IPS DF 6.9 (cell line): ENCODE measurements at places on chromosomes 2 and 18.

GRCh38 chr2:238176613-238177012 is 17.8 kb downstream of the ERFE start:
- DNase-seq = no peak

DNA sequence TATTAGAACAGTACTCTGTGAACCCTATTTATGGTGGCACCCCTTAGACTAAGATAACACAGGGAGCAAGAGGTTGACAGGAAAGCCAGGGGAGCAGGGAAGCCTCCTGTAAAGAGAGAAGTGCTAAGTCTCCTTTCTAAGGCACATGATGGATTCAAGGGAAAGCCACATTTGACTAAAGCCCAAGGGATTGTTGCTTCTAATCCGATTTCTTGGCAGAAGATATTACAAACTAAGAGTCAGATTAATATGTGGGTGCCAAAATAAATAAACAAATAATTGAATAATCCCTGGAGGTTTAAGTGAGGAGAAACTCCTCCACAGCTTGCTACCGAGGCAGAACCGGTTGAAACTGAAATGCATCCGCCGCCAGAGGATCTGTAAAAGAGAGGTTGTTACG is 333.2 kb downstream of the SOX11 start:
- no peak for DNase-seq

DNA sequence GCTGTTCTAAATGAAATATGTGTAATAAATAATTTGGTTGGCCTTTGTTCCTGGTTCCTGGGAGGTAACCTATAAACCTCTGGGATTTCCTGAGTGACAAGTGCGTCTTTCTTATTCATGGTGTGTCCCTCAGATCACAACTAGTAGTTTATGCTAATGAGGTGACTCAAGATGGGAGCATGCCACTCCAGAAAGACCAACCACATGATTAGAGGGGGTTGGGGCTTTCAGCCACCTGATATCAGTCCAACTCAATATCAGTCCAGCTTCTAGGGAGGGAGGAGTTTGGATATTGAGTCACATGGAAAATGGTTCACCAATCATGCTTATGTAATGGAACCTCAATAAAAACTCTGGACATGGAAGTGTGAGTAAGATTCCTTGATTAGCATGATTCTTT is 96.6 kb downstream of the QPCT start:
- no peak for DNase-seq

DNA sequence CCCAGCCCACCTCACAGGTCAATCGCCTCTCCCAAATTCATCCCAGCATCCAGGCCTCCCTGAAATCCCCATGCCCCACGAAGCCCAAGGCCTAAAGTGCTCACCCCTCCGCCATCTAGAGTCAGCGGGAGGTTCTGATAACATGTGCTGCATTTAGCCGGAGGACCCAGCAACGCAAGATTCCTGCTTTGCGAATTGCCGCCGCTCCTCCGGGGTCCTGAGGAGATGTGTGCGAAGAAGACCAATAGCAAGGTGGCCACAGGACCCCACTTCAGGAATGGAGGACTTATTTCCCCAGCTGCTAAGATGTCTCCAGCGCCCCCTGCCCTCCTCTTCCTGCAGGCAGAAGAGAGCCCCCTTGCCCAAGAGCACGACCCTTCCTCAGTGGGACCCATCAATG is 120.8 kb upstream of the GLI2 start:
- DNase-seq = no peak

DNA sequence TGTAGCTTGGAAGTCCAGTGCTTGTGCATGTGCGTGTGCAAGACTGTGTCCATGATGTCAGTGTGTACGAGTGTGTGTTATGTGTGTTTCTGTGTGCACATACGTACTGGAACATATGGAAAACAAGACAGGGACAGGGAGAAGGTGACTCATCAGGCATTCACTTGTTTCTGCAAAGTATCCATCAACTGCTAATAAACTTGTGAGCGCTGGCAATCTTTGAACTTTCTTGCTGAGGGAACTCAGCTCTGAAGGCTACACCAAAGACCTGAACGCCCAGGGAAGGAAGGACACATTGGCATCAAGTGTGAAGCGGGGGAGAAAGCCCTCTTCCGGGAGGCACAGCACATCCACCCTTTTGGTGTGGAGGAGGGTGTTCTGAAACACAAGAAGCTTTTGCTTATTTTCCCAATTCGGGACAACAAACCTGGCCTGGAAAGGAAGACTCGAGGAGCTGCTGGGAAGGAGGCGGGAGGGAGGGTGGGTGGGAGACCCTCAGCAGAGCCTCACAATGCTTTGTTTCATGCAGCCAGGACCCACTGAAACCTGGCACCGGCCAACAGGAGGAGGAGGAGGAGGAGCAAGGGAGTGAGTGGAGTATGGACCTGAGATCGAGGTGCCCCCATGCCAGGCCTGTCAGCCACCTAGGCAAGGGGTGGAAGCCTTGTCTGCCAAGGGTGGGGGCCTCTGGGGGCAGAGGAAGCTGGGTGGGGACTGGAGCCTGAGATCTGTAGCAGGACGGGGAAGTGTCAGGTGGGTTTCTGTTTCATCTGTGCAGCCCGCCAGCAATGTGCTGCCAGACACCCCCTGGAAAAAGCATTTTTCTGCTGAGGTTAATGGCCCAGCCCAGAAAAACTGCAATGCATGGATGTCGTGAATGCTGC is 26.8 kb downstream of the SMAD7 start:
- DNase-seq = no peak

DNA sequence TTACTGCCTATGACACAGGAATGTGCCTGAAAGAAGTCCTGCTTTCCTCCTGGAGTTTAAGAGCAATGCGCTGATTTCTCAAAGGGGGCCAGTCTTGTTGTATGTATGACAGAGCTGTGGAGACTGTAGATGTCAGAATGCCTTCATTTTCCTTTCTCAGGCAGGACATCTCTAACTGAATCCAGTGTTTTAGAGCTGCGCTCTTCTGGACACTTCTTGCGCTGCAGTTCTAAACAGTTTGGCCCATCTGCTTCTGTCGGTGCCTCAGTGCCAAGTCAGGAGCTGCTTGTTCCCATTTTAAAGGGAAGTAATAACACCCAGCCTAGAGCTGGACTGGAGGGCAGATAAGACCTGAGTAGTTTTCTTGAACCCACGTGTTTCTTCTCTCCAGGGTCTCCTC is 91.4 kb downstream of the ESCO1 start:
- DNase-seq = no peak

- no peak for DNase-seq
These were observed 116.5 kb upstream of the SPATS2L start for GRCh38 chr2:200189964-200190363.

DNA sequence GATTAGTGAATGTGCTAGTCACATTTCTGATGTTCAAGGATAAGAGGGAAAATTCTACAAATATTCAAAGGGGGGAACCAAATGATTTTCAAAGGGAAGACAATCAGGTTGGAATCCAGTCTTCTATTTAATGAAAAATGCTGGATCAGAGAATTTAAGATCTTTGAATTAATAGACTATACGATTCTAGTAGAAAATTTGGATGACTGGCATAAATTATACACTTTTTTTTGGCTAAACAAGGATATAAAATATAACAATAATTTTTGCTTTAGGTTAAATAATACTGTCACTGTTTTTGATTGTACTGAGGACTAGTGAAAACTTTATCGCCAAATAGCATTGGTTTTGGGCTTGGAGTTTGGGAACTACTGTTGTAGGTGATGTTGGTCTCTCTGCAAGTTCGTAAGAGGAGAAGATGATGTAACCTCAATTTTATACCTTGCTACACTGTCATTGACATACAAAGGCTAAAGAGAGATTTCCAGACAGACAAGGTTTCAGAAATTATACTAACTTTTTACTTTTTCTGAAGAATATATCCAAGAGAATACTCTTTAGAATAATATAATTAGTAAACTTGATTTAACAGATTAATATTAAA is 51.3 kb downstream of the NCOA1 start:
- DNase-seq = no peak

DNA sequence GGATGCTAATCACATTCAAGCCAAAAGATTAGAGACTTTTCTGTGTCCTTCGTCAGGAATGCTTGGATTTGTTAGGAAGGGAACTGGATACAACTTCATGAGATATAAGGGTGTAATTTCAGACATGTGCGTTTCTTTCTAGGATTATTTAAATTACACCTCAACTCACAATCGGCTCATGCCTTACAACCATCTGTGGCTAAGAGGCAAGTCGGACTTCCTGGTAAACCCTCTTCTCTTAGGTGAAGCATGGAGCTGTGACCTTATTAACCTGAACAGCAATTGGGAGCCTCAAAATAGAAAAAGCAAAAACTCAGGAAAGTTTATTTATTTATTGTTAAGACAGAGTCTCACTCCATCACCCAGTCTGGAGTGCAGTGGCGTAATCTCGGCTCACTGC is 61.8 kb downstream of the SEMA4F start:
- no peak for DNase-seq

DNA sequence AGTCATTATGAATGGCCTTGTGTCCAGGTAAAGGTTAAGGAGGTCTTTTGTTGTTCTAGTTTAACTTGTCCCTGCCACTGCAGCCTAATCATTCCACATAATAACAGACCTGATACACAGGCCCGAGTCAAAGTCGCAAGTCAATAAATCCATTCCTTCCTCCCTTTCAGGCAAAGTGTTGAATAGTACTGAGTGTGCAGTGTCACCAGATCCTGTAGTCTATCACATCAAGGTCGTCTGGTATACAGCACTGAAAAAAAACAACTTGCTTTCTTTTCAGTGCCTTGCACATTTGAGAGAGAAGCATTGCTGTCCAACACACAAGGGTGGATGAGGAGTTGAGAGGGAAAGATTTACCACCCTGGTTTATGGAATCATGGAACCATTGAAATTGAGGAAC is 606.2 kb downstream of the BCL11A start:
- DNase-seq = no peak

DNA sequence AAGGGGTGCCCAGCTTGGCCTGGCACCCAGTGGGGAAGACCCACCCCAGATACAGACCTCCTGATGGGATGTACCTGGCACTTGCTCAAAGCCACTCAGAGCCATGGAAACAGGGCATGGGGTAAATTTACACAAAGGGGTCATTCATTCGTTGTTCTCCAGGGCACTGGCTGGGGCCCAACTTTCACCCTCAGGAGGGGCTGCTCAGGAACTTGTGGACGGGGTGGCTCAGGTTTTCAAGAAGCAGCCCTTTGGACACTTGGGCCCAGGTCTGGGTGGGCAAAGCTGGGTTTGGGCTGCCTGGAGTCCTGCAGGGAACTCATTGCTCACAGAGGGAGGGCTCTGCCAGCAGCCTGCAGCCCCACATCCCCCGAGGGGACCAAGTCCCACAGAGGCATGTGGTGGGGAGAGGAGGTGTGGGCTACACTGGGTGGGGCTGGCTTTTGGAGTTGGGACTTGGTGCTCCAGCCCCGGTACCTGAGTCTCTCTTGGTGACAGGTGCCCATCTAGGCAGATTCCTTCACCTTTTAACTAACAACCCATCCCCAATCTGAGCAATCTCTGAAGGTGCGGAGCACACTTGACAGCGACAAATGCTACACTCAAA is 172.3 kb downstream of the CELF4 start:
- no peak for DNase-seq

DNA sequence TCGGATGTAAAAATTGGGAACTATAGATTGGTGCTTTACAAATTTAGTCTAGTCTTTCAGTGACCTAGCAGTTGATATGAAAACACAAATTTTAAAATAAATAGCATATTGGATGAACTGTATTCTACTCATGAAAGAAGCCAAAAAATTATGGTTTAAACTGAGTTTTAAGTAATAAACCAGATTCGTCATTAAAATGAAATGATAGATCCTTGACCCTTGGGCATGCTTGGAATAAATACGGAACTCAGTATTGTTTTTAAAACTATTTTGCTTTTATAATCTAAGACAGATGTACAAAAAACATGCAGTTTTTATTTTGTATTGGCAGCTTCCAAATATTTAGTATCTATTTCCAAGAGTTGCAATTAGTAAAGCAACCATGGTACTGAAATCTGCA is 34.6 kb upstream of the TBR1 start:
- no peak for DNase-seq

DNA sequence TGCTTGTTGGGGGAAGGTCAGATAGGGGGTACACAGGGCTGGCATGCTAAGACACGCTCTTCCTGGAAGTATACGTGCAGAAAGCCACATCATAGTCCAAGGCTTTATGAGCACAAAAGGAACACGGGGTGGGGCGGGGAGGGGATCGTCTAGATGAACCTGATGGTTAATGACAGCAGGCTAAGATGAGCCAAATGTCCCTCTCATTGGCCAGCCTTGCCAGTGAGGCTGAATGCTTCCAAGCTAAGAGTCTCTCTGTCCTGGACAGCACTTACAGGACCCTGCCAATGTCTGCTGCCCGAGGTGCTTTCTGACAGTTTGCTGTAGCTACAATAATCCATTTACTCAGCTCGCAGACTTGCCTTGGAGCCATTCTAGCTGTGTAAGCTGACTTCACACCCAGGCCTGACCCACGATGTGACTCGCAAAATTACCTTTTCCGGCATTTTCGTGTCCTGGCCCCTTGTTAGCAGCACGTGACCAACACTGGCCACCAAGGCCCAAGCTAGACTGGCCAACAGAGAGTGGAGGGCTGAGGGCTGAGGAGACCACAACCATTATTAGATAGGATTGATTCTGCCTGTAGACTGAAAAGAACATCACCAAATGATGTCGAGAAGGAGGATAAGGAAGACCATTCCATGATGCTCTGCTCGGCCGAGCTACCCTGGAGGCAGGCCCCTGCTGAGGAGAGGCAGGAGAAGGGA is 84.2 kb downstream of the MALT1 start:
- no peak for DNase-seq

DNA sequence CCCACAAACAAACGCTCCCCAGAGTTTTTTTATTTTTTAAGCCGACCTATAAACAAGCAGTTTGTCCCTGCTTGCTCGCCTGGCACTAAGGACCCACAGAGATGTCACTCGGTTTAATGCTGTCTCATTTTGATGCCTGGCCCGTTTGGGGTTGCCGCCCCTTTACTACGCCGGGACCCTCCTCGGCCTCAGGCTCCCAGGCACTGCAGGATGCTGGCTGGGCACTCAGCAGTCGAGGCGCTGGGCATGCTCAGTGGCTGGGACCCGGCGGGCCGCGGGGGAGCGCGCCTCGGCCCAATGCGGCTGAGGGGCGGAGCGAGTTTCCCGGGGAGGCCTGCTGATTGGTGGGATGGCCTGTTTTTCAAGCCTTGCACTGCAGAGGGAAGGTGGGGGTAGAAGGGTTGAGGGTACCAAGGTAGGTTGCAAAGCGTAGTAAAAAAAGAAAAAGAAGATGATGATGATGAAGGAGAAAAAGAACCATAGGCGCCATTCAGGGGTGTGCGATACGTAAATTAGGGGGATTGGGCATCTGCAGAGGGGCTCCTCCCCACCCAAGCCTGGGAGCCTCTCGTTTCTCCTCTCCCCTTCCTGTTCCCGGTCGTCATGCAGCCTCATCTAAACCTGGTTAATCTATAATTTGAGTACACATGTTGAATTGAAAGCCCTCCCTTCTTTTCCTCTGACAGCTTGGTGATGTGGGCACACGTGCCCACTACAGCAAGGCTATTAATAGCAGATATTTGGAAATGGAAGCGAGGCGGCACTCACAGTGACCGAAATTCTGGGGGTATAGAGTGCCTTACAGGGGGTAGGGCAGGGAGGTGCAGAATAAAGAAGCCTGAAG is 1.5 kb upstream of the IRS1 start:
- DNase-seq = no peak

GRCh38 chr2:230908595-230909191 is 16.3 kb downstream of the GPR55 start:
- no peak for DNase-seq

GRCh38 chr2:183348492-183348891 is 224.2 kb downstream of the NUP35 start:
- no peak for DNase-seq
